Foreskin melanocyte (primary cell): ENCODE measurements at places on chromosomes 5 and 9.

DNA sequence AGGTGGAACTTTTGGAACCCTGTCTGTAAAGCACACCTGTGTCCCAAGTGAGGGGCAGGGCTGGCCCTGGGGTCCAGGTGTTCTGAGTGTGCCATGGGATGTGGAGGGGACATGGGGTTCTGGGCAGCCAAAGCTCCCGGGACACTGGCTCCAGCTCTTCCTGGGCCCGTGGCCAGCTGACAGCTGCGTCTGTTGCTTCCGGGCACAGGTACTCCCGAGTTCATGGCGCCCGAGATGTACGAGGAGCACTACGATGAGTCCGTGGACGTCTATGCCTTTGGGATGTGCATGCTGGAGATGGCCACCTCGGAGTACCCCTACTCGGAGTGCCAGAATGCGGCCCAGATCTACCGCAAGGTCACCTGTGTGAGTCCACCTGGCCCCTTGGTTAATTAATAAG, 50.7 kb downstream of the WNK2 start:
- DNase-seq = no peak

DNA sequence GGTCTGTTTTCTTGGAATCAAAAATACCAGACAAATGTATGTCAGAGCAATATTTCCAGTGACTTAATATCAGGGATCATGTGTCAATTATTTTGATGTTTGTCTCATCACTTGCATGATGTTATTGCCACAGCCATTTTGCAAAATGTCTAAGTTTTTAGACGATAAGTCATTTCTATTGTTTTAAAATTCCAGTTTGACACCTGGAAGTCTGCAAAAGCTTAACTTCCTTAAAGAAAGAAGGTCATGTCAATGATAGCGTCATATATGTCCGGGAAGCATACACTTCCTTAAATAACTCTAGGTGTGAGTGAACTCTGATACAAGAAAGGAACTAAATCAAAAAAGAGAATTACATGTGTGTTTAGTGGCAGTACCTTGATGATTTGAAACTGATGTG, 259.5 kb downstream of the EDIL3 start:
- DNase-seq = no peak

DNA sequence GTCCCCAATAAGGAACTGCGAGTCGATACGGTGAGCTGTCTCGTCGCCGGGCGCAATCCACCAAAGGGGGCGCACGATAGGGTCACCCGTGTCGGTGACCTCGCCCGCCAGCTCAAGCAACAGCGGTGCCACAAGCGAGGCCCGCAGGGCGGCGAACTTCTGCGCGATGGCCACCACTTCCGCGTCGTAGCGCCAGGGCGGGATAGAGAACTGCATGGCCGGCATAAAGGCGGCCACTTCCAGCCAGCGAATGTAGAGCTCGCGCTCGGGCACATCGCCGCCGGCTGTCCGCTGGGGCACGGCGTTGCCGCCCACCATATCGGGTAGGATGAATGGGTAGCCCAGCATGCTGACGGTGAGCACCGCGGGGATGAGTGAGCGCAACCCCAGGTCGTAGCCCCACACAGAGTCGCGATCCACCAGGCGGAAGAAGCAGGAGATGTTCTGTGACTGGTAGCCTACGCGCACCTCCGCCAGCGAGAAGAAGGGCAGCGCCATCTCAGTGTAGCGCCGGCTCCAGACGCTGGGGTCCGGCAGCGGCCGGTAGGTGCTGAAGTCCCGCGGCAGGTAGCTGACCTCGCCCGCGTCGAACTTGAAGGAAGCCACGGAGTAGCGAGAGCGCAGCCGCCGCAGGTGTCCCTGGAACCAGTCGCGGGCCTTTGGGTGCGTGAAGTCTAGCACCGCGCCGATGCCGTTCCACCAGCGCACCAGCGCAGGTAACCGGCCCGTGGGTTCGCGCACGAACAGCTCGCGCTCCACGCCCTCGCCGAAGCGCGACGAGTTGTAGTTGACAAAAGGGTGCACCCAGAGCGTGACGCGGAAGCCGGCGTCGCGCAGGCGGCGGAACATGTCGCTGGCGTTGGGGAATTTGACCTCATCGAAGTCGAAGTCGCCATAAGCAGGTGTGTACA, 5.5 kb downstream of the MYORG start:
- DNase-seq = no peak

DNA sequence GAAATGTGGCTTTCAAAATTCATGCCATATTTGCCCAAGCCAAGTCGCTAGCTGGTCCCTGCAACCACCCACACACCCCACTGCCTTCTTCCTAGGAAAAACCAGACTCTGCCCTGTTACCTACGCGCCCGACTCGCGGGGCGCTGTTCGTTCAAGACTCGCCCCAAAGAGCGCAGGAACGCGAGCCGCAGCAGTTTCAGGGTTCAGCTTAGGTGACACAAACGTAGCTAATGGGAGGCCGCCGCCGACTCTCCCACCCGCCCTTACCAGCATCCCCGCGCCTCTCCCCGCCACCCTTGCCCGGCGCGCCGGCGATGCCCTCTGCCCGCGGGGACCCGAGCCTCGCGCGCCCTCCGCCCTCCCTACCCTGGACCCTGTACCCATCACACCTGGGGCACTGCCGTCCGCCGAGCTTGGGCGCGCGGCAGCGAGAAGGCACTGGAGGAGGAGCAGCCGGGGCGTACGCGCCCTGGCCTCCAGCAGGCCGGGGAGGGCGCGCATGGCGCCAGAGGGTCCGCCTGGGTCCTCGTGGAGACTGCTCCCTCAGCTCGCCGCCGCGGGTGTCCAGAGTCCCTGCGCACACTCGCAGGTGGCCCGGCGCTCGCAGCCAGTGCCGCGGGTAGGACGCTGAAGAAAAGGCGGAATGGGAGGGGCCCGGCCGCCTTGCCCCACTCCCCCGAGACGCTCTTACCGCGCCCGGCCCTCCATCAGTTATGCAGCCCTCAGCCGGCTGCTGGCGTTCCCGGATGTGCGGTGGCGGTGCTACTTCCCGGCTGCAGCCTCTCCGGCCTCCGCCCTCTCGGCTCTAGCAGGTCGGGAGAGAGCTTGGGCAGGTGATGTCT, at the start of gene EMB:
EMB (minus strand) TSS at position 638 of the 842 bp plus-strand sequence; CDS start at position 501, 137 bp downstream.
- DNase-seq = no peak

DNA sequence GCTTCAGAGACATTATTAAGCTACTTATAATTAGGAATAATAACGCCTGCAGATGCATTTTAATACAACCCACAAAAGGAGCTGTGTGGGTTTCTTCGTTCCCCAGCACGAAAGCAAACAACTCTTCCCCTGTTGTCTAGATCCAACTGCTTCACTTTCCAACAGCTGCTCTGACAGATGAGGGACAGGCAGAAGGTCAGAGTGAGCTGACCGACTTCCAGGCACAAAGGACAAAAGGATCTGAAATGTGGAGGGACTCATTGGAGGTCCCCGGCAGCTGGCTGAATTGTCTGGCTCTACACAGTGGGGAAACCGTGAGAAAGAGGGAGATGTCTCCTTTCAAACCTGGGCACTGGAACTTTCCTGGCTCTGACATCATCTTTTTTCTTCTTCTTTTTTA, 79.1 kb upstream of the ALDH1B1 start:
- DNase-seq = no peak
